ENCODE measurements at places on chromosomes 5 and 9. TPM values are rescaled to one million over a fixed set of nuclear protein-coding genes. Genes with fewer than 3 reads are reported as not detected.

Gene MYMK
- not detected for total RNA-seq

Gene LCN9
- not detected for total RNA-seq

Gene ADAMTSL1
- total RNA-seq: 0.81 TPM

Gene PTGDS
- total RNA-seq: 21.9 TPM

Gene ADCY2
- not detected for total RNA-seq

Gene NR6A1
- 1.6 TPM for total RNA-seq

Gene PDCD1LG2
- 1.1 TPM for total RNA-seq

Gene PRUNE2
- total RNA-seq: 2.1 TPM

- DNase-seq: no peak
Measured at GRCh38 chr9:121750715-121751623, 99.5 kb downstream of the DAB2IP start.

GRCh38 chr9:106958955-106959657, 96.1 kb downstream of the ZNF462 start:
- no peak for DNase-seq

- DNase-seq: no peak
Measured at GRCh38 chr9:130635721-130636647, 28.4 kb upstream of the PRDM12 start.

DNA sequence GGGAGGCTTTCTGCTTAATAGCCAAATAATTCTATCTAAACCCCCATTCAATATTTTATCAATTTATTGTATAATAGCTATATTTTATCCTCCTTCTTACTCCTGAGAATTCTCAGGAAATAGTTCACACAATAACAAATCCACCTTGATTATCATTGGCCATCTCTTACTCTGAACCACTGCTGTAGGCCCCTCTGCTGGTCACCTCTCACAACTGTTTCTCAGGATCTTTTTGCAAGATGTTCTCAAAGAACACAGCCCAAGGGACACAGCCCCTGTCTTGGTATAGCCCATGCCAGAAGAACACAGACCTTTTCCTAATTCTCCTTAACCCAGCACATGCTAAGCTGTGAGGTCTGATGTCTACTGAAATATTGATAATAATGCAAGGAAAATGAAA, 74.9 kb upstream of the HTR4 start:
- DNase-seq: no peak

- no peak for DNase-seq
Measured at GRCh38 chr5:55211184-55211874, 15.8 kb downstream of the MCIDAS start.

DNA sequence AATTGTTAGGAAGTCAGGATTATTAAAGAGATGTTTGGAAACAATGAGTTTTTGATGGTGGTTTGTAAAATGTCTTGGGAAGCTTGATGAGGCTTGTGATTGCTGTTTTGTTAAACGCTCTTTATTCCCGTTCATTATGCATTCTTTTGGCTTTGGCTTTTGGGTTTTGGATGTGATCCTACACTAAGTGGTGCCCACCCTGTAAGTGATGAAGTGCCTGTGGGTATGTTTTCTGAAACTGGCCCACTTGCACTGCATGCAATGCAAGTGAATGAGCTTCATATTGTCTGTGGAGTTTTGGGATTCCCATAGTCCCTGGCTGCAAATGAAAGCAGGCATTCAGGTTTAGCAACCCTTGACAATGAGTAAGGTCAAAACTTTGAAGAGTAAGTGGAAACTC, 1035.5 kb upstream of the WWC1 start:
- DNase-seq: no peak

DNA sequence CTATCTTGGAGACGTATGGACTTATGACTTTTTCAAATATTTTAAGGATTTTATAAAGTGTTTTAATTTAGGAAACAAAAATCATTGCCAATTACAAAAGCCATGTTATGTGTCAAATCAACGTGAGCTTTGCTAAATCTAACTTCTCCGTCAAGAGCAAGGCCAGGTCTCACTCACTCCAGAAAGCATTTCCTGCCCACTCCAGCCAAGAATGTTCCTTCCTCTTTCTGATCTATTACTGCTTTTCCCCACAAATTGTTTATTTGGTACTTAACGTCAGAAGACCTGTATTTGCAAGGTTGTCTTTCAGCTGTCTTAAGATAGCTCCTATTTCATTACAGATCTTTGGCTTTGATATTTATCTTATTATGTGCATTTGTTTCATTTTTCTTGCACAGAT, 193.5 kb upstream of the HAPLN1 start:
- DNase-seq: no peak

GRCh38 chr5:139125991-139126390, 72.2 kb downstream of the SIL1 start:
- no peak for DNase-seq

DNA sequence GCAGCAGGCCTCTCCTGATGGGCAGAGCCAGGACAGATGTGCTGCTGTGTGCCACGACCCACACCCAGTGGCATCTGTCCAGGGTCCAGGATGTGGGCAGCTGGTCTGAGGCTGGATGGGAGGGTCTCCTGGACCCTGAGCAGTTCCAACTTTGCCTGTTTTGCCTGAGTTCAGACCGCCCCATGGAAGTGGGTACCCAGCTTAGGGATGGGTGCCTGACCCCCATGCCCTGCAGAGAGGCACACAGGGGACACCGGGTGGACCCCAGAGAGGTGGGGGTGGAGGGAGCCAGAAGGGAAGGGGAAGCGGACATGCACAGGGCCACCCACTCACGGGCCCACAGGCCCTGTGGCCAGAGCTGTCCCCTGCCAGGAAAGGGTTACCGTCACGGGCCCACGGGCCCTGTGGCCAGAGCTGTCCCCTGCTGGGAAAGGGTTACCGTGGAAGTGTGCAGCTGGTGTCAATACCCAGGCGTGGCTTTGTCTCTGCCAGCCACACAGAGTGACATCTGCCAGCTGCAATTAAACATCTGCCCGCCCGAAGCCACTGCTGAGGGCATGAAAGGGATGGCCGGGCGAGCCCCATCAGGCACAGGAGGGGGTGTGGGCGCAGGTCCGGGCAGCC, 50.0 kb downstream of the NACC2 start:
- DNase-seq: no peak

- no peak for DNase-seq
Measured at GRCh38 chr5:122200450-122200849, 71.1 kb downstream of the ZNF474 start.

- DNase-seq: no peak
Measured at GRCh38 chr5:173925449-173926071, 37.4 kb downstream of the CPEB4 start.

DNA sequence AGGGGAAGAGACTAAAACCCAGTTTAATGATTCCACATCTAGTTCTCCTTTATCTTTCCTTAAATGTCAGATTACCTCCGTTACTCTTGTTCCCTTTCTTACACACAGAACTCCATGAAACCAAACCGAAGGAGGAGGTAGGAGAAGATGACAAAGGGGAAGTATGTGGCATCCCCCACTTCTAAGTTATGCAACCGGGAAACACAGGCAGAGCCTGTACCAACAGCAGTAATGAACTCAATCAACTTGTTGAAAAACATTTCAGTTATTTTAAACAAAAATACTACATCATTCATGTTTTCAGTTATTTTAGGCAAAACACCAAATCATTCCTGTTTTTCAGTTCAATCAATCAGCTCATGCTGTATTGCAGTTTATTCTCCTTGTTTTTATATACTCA, 101.8 kb downstream of the PCSK1 start:
- DNase-seq: no peak

All from right lobe of liver (tissue), 6 donors.